Right kidney (tissue), 9 donors: ENCODE measurements at places on chromosomes 3 and 15.

GRCh38 chr3:16883723-16884083, 1.1 kb upstream of the PLCL2 start:
- no peak for DNase-seq

DNA sequence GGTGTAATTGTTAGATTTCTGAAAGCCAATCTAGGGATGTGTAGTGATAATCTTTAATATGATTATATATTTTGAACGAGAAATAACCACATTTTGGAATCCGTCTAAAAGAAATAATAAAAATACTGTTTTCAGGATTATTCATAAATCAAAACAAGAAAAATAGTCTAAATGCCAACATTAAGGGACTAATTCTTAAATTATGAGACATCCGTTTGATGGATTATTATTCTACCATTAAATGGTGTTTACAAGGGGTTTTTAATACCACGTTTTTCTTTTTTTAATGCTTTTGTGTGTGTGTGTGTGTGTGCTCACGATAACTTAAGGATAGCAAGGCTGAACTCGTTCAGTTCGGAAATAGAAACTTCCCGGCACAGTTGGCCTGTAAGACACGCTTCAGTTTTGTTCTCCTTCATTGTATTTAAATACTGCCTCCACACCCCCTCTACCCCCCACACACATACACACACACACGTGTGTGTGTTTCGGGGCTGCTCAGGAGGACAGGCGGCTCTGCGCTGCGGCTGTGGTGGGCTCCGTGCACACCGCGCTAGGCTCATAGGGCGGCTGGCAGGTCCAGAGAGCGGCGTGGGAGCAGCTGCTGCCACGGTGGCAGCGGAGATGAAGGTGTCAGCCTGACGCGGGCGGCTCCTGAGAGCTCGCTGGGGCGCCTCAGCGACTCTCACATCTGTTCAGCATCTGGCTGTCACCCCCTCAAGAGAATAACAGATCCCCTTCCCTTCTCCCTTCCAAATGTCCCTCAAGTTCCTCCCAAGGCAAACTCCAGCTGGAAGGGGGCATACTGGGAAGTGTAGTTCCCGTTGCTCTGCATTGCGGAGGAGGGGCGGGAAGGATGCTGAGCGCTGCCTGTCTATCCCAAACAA, 23.0 kb upstream of the ANP32A start:
- peak; percentile 79 for DNase-seq

- no peak for DNase-seq
Observed at GRCh38 chr3:59056706-59057105, 6.9 kb upstream of the CFAP20DC start.

GRCh38 chr15:42729409-42729808, 7.5 kb downstream of the CDAN1 start:
- no peak for DNase-seq

DNA sequence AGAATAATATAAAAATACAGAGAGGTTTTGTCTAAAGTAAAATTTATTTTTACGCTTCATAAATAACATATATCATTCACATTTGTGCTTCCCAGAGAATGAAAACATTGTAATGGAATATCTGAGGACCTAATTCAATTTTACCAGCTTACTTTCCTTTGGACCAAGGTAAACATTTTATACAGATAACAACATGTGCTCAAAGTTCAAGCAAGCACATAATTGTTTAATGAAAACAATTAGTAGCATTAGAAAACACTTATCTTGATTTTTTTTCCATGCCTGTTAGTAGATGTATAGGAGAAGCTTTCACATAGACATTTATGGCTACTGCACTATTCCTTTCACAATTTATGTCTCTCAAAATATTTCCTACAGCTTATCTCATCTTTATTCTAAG, 400.0 kb downstream of the ZIC1 start:
- no peak for DNase-seq

GRCh38 chr3:151290673-151291072, 12.3 kb upstream of the P2RY14 start:
- no peak for DNase-seq

GRCh38 chr15:43184407-43185124, 637 bp upstream of the CCNDBP1 start:
- DNase-seq, result no peak

DNA sequence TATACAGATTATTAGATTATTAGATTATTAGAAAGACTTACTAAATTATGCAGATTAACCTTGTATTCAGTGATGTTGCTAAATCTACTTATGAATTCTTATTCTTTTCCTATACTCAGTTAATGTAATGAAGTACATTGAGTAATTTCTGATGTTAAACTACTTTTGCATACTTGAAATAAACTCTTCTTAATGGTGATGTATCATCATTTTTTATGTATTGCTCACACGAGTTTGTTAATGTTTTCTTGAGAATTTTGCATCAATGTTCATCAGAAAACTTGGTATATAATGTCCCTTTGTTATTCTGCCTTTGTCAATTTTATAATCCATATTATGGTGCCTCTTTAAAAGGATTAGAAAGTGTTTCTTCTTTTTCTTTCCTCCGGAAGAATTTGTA, 163.2 kb upstream of the COL8A1 start:
- no peak for DNase-seq

DNA sequence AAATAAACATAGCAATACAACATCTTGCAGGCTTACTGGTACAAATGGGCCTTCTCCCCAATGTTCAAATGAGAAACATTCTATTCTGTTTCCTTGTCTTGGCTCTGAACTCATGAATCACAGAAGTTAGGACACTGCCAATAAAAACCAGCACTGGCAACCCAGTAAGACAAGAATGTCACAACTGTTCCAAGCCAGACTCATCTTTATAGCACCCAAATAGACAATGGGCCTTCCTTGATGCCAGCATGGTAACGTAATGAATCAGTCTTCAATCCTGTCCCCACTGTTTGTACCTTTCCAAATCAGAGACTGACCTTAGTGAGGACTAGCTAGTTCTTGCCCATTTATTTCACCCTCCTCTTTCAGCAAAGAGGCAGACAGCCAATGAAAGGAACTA, 14.1 kb upstream of the RPS17 start:
- DNase-seq, result no peak

DNA sequence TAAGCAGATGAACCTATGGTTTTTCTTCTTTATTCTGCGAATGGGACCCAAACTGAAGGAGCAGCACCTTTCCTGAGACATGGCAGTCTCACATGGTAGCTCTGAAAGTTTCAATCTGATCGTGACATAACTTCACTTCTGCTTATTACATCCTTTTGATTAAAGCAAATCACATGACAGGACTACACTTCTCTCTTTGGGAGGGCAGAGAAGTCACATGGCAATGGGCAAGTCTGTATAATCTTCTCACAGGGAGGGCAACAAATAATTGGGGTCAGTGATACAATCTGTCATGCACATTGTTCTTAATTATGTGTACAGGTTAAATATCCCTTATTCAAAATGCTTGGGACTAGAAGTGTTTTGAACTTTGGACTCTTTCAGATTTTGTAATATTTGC, 21.6 kb downstream of the NCBP2 start:
- no peak for DNase-seq

GRCh38 chr15:50925281-50925680, 16.8 kb downstream of the AP4E1 start:
- no peak for DNase-seq

GRCh38 chr3:158835631-158836030, 33.8 kb downstream of the MFSD1 start:
- DNase-seq, result no peak

- DNase-seq, result no peak
Observed at GRCh38 chr3:159401069-159401468, 587.6 kb upstream of the IL12A start.

- no peak for DNase-seq
Observed at GRCh38 chr3:94070341-94070911, 7.6 kb downstream of the NSUN3 start.

DNA sequence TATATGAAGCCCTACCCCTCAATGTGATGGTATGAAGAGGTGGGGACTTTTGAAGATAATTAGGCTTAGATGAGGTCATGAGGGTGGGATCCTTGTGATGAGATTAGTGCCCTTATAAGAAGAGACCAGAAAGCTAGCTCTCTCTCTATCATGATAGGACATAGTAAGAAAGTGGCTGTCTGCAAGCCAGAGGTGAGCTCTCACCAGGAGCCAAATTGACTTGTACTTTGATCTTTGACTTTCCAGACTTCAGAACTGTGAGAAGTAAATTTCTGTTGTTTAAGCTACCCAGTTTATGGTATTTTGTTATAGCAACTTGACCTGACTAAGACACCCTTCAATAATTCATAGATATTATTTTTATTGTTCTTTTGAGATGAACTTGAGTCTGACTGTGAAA, 29.9 kb upstream of the MRPL3 start:
- no peak for DNase-seq

DNA sequence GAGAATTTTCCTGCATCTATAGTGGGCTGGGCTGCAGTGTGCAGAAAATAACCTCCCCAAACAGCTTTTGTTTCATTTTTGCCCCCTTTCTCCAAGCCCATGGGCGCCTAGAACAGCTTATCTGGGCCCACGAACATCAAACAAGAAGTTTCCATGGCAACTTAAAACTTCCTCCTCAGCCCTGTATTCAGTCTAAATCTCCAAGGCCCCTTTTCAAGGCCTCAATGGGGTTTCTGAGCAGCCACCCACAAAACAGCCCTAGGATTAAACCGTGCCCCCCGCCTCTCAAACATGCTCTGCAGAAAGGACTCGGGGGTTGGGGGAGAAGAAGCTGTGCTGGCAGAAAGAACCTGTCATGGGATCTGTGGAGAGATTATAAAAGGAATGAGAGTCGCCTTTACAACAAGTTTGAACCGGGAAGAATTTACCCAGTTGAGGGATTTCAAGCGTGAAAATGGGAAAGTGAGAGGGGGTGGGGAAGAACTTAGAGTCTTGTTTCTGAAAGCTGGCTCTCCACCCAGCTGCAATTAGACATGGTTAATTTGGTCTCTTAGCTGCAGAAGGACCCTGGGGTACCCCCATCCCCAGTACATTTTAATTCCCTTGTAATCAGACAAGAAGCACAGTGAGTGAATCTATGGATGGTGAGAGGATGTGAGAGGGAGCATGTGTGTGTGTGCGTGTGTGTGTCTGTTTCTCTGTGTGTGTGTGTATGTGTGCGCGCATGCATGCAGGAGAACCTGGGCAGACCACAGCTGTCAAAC, 4.3 kb upstream of the FAM107A start:
- peak; percentile 66 for DNase-seq

GRCh38 chr3:149501524-149501923, 27.0 kb downstream of the TM4SF4 start:
- DNase-seq, result no peak

GRCh38 chr15:48868536-48868935, 9.4 kb upstream of the EID1 start:
- DNase-seq, result no peak

- DNase-seq, result no peak
Observed at GRCh38 chr15:73295630-73296286, 73.0 kb downstream of the HCN4 start.

DNA sequence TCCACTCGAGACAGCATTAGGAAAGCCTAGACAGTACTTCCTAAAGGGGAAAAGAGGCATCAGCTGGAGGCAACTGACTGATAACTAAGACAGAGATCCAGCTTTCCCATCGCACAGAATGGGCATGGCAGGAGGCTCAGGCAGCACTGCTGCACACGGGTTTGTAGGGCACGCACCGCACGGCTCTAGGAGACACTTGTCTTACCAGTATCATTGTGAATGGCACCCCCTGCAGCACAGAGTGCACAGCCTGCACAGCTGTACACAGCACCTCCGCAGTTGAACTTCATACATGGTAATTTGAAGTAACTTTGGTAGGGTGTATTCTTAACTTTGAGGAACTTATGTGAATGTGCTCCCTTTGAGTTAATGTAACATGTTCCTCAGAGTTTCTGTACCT, 281.6 kb downstream of the PLCL2 start:
- no peak for DNase-seq

DNA sequence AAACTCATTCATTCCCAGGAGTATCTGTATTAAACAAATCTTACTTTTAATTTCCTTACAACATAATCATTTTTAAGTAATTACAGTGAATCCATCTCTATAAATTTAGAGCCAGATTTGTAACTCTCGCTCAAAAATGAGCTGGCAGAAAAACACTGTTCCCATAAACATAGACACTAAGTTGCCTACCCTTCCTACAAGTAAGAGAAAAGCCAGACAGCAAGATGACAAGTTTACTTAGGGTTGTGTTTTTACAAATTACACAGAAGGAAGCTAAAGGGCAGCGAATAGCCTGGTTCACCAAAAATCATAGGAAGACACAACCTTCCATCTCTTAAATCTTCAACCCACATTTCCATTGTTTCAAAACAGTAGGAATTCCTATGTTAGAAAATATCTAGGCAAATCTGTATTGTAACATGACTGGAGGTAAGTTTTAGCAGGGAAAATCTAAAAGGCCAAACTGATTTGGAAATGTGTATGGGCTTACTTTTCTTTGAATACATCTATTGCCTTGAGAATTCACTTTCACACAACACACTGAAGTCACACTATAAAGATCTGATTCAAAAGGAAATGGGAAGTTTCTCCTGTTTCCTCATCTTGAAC, 21.7 kb downstream of the HERC1 start:
- no peak for DNase-seq

DNA sequence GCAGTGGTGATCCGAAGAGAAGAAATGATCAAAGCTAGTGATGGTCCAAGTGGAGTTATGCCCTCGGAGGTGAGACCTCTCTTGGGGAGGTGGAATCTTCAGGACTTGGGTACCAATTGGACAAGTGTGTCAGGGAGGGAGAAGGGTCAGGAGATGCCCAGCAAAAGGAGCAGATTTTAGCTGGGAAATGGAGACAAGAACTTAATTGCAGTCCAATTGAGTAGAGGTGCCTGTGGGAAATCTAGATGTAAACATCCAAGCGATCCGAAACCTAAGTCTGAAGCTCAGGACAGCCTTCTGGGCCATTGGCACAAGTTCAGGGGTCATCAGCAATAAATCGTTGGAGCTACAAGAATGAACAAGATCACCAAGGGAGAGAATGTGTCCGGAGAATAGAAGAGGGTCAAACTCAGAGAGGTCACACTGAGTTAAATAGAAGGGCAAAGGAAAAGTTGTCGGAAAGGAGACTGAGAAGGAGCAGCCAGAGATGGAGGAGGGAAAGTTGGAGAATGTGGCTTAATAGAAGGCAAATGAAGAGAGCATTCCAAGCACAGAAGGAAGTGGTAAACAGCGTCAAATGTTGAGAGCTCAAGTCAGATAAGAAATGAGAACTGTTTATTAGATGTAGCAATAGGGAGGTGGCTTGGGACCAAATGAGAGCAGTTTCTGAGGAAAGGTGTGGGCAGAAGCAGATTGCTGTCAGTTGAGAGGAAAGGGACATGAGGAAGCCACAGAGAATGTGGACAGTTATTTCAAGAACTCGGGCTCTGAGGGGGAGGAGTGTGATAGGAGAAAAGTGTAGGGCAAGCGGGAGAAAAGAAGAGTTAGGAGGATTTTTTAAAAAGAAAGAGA, 64.2 kb upstream of the FNDC3B start:
- no peak for DNase-seq
